Renal pelvis (tissue), 12 donors: ENCODE measurements at places on chromosomes 2 and 18. TPM values are rescaled to one million over a fixed set of nuclear protein-coding genes. Genes with fewer than 3 reads are reported as not detected.

CMPK2 gene
- polyA plus RNA-seq = 3.2 TPM

SMAD4 gene
- polyA plus RNA-seq = 170 TPM

ABCG5 gene
- polyA plus RNA-seq = 0.40 TPM

TNFRSF11A gene
- polyA plus RNA-seq = 2.8 TPM

TACR1 gene
- 2.1 TPM for polyA plus RNA-seq

DSG4 gene
- polyA plus RNA-seq = 0.01 TPM

THUMPD2 gene
- polyA plus RNA-seq = 23.6 TPM

PTPRM gene
- polyA plus RNA-seq = 83.7 TPM

DNA sequence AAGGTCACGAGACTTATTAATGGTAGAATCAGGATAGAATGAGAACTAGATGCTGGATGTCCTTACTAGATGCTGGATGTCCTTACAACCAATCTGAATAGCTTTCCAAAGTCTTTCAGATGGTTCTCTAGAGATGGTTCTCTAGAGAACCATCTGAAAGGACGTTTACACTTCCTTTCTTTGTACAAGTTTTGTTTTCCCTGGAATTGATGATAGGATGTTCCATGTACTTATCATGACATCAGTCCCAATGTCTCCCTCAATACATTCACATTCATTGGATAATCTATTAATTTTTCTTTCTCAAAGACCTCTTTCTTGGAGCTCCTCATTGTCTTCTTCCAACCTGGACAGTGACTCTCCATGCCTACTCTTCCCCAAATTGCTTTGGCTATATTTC lies 28.2 kb upstream of the RUFY4 start:
- no peak for DNase-seq

GRCh38 chr2:178448968-178449661 lies 1.9 kb downstream of the PRKRA start:
- no peak for DNase-seq

DNA sequence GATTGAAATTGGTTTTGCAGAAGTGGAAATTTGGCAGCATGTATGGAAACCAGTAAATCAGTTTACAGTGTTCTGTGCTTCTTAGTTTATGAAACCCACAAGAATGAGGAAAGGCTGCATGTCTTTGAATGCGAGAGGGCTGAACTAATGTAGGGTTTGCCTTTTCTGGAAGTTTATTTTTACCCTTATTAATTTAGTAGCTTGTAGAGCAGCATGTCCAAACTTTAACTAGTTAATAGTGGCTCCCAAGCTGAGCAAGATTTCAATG lies 50.4 kb downstream of the LDLRAD4 start:
- DNase-seq = no peak

DNA sequence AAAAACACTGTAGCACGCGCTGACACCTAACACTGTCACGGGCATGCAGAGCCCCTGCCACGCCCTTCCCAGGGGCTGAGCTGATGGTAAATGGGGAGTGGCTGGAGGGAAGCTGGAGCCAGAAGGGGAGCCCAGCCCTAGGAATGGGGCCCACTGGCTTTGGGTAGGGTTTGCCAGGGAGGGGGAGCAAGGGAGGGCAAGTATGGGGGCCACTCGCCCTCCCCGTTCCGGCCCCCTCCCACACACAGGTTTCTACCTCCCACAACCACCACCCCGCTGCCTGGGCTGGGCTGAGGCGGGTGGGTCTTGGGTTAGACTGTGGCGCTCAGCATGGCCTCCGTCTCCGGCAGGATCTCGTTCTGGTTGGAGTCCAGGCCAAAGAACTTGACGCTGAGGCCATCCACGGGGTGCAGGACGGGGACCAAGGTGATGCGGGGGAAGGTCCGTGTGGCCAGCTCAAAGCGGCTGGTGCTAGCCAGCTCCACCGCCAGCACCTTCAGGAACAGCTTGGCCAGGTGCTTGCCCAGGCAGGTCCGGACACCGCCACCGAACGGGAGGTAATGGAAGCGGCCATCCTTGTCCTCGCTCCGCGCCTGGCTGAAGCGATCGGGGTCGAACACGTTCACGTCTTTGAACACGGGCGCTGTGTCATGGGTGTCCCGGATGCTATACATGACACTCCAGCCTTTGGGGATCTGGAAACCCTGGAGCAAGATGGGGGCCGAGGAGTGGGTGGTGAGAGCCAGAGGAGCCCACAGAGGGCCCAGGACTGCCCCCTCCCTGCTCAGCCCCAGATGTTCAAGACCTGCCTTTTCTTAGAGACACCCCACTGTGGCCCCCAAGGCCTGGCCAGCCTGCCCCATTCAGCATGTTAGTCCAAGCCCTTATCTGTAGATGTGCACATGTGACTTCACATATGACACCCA lies 15.5 kb downstream of the CYP26B1 start:
- no peak for DNase-seq

- DNase-seq = no peak
Measured at GRCh38 chr18:8507361-8507760, 101.9 kb upstream of the RAB12 start.

GRCh38 chr2:152339556-152340286 lies 4.7 kb downstream of the FMNL2 start:
- no peak for DNase-seq

DNA sequence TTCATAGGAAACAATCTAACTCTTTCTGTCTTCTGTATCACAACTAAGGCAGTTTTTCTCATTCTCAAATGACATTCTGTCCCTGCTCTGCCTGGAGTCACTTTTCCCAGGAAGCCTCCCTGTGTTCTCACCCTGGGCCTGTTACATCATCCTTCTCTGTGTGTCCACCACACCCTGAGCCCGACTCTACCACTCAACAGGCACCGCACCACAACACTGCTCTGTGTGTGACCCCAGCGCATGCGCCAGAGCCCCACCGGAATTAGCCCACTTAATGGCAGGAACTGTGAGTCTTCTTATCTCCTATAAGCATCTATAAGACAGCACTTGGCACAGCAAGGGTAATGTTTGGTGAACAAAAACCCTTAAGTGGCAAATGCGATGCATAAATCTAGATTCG lies 32.3 kb downstream of the TGFBRAP1 start:
- DNase-seq = no peak

GRCh38 chr18:22394428-22394827 lies 23.3 kb downstream of the CTAGE1 start:
- DNase-seq = no peak

GRCh38 chr2:191565647-191566198 lies 112.2 kb upstream of the NABP1 start:
- DNase-seq = no peak

- no peak for DNase-seq
Measured at GRCh38 chr2:177535958-177536504, 143.5 kb downstream of the AGPS start.

DNA sequence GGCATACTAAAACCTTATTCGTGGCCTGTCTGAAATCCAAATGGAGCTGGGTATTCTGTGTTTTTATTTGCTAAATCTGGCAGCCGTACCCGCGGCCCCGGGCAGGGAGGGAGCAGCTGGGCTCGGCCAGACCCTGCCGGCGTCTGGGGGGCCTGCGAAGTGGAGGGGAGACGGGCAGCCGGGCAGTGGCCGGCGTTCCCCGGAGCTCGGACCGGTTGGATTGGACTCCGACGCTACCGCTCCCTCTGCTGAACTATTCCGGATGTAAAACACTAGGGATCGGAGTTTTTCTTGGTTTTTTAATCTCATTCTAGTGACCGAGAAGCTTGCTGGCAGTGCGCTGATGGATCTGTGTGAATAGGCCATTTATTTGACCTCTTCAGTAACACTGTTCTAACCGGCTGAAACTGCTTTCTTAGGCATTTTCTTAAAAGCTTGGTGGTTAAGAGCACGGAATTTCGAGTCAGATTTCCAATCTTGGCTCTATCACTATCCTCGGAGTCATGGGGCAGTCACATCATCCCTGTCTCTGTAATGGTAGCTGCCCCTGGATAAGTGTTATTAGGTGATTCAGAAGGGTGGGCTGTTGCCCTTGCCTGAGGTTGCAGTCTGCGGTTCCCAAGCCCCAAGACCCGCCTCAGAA lies 694 bp downstream of the UNC50 start:
- DNase-seq = no peak

DNA sequence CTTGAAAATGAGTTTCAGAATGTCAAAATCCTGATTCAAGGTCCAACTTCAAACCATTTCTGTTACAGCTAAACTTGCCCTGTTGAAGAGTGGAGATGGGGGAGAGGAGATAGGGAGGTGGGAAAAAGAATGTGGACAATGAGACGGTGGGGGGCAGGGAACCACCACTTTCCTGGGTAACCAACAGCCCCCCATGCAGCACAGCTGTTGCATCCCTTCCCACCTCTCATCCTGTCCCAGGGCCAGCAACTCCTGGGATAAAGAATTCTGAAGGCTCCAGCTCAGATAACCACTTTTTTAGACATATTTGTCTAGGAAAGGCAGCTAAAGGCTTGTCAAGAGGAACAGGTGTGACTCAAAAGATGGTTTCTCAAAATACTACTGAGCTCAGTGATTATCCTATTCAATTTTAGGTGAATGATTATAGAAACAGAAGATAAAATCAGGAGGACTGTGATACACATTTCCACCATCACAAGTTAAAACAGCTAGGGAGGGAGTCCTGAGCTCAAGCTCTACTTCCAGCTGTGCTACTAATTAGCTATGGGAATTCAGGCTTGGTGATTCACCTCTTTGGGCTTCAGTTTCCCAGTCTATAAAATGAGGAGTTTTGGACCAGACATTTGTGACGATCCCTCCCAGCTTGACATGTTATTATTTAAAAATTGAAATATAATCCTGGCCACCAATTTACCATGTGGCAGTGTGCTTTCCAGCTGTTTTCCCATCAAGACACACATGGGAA lies 36.3 kb downstream of the HDHD2 start:
- no peak for DNase-seq

- DNase-seq = no peak
Measured at GRCh38 chr2:240630771-240631547, 5.7 kb downstream of the GPR35 start.

GRCh38 chr18:26524504-26525351 lies 23.6 kb downstream of the KCTD1 start:
- no peak for DNase-seq

DNA sequence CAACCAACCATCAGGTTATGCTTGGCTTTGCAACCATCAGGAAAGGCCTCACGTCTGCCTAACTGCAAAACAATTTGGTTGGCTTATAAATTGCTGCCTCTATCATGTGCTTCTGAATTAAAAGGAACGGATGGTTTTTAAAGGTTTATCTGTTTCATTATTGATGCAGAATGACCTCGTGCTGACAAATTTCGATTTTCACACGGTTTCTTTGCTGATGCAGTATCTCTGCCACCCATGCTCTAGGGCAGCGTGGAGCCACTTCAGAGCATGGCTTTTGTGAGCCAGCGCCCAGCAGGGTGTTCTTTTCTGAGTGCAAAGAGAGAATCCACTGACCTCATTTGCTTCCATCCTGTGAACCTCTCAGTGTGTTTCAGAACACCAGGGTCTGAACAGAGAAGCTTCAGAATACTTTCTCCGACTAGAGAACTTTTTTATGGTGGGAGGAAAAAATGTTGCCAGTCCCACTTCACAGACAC lies 143.1 kb upstream of the L3MBTL4 start:
- no peak for DNase-seq

- no peak for DNase-seq
Measured at GRCh38 chr2:135839713-135840112, 2.7 kb upstream of the LCT start.

GRCh38 chr2:200703127-200703925 lies 108.4 kb upstream of the BZW1 start:
- DNase-seq = peak; percentile 56

- no peak for DNase-seq
Measured at GRCh38 chr2:233082222-233082930, 22.2 kb downstream of the INPP5D start.

GRCh38 chr2:105600602-105600948 lies 144.1 kb upstream of the NCK2 start:
- no peak for DNase-seq

DNA sequence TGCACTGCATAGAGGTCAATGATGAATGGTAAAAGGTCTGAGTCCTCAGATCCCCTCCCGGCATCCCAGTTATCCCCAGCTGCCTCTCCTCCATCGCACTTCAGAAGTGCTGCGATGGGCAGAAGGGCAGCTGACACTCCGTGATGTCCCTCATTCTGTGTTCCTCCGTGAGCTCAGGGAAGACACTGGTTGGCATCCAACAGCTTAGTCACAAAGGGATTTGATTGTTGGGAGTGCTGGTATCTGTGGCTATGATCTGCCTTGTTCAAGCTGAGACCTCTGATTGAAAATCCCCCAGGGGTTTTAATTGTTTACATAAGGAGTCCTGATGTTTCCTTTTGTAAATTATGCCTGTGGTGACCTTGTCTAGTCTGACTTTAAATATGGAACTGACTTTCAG lies 19.0 kb upstream of the SAG start:
- no peak for DNase-seq
